ENCODE measurements at places on chromosomes 7 and 10.

DNA sequence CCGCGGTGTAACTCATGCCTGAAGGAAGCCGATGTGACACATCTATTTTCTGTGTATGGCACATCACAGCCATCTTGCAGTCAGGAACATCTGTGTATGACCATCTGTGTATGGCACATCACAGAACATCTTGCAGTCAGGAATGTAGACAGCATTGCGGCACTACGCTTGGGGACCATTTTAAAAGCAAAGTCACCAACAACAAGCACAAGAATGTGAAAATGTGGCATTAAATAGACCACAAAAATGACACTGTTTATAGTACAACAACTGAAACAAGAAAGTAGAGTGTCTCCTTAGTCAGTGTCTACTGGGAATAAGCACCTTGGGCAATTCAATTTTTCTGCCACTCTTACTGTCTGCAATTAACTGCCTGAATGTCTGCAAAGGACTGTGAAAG lies 124.4 kb downstream of the HGF start:
- DNase-seq = no peak

DNA sequence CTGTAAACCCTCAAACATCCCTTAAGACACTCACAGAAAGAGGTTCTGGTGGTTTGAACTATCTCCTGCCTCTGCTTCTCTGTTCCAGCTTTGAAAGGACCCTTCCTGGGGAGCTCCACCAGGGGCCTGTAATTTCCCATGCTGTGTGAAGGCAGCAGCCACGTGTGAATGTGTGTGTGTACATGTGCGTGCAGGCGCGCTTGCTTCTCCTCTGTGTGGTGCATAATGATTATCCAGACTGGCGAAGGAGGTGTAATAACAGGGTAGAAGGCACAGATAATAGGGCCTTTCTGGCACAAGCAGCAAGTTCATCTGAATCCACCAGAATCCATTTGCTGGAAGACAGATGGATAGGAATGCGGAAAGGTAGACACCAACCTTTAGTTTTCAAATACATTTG lies 466.5 kb downstream of the GRID1 start:
- no peak for DNase-seq

GRCh38 chr7:139758388-139758787 lies 19.4 kb downstream of the HIPK2 start:
- DNase-seq = no peak

DNA sequence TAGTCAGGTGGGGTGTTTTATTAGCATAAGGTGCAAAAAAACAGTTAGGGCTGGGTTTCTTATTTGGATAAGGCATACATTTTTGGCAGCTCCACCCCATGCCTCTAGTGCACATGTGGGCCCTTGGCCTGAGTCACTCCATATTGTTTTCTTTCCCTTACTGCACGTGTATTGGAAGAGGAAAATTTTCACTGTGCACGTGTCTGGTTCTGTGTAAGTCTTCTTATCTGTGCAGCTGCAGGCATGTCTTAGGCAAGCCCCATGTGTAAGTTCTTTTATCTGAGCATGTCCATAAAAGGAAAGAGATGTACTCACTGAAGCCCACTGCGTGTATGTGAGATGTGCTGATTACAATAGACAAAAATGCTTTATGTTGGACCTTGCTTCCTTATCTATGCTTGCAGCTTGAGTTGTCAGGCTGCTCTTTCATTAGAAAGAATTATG lies 540.3 kb upstream of the IGFBP3 start:
- DNase-seq = no peak

- DNase-seq = no peak
Observed at GRCh38 chr10:14925268-14925667, 28.6 kb downstream of the DCLRE1C start.
